ENCODE measurements at places on chromosomes 1 and 21. TPM values are rescaled to one million over a fixed set of nuclear protein-coding genes. Genes with fewer than 3 reads are reported as not detected.

GRCh38 chr21:36079010-36079649 lies 9.3 kb downstream of the CBR1 start:
- no peak for DNase-seq

DNA sequence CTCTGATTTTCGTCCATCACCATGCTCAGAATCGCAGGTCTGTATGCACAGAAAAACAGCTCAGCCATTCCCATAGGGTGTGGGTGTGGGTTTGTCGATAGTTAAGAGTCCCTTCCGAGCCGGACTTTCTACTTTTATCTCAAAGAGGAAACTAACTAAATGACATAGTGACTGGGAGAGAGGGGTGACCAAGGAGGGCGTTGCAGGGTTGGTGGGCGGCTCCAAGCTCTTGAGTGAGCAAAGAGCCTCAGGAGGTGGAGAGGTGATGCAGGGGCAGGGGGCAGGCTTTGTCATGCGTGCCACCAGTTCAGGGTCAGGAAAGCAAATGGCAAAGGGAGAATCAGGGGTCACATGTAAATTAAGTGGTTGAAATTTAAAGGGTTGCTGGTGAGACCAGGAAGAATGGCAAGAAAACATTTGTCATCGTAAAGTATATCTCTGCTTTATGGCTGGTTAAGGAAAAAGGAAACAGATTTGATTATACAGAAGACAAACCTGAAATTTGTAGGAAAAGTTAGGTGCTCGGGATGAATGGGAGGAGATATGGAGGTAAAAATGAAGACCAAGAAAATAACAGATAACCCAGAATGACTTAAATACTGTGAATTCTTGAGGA lies 249.0 kb downstream of the SETD4 start:
- no peak for DNase-seq

- DNase-seq, result no peak
Observed at GRCh38 chr1:9900142-9901043, 9.7 kb downstream of the CTNNBIP1 start.

DNA sequence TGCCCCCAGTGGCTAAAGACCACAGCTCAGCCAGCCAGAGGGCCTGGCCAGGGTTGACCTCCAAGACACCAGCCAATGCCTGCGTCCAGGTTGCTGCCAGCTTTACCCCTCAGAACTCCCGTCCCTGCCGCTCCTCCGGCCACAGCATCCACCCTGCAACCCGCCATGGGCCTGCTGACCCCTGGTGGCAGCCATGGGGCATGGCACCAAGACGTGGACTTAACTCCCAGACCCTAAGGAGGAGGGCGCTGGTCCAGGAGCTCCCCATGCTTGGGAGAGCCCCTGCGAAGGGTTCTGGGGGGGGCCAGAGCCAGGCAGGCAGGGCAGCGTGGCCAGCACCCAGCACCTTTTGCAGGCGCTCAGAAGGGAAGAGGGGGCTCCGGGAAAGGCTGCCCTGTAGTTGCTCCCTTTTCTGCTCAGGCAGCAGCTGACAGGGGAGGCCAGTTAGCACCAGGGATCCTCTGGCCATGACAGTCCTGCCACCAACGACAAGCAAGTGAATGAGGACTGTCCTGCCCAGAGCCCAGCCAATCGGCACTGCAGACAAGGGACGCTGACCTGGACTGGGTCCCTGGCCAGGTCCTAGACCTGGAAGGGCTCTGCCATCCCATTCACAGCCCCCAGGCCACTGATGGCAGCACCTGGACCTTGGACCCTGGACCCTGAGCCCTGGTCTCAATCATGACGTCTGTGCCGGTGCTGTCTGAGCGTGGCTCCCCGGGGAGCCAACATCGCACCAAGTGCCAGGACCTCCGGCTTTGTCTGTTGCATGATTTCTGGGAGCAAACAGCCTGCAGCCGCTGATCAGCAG lies 246.2 kb downstream of the NPHP4 start:
- peak; percentile 54 for DNase-seq

- no peak for DNase-seq
Observed at GRCh38 chr1:3028531-3029282, 7.4 kb downstream of the ACTRT2 start.

DNA sequence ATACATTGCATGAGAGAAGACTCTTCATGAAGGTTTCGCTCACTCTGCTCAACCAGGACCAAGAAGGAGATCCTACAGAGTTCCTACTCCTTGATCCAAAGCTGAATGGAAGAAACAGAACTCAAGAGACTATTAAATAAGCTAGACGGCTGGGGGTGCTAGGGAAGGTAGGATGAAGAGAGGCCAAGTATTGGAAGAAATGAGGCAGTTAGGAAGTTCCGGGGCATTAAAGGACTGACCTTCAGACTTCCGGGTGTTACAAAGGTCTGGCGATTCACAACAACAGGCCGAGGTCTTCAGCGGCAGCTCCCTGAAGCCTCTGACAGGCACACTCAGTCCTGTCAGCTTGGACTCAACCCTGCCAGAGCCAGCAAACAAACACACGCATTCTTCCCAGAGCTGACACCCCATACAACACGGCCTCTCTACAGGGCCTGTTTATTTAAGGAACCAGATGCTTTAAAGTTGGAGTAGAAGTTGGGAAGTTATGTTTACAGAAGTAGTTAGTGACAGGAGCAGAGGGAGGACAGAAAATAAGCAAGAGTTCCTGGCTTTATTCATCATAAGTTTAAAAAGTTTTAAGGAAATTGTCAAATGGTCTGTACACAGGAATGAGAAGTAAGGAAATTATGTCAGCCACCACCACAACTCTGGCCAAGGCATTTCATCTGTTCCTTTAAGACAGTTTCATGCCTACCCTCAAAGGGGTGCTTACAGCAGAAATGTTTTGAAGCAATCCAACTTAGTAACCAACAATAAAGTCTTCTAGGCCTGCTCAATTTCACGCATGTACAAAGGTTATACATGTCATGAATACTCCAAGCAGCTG lies 4.7 kb downstream of the SORT1 start:
- peak; percentile 47 for DNase-seq

DNA sequence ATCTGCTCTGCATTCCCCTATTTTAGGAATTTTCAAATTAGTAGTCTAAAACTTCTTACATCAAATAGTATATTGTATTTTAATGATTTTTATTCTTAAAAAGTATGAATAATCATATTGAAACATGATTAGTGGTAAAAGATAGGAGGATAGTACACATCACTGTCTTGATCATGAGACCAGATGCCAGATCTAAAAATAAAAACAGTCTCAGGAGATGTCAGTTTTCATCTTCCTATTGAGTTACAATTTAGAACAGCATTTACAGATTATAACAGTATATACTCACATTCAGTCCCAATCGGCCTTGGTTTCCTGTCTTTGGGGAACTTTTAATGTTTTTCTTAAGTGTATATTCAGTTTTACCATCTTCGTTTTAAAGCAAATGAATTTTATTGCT lies 95.9 kb downstream of the USP25 start:
- DNase-seq, result no peak

GRCh38 chr21:39141502-39141901 lies 41.7 kb downstream of the PSMG1 start:
- no peak for DNase-seq

DNA sequence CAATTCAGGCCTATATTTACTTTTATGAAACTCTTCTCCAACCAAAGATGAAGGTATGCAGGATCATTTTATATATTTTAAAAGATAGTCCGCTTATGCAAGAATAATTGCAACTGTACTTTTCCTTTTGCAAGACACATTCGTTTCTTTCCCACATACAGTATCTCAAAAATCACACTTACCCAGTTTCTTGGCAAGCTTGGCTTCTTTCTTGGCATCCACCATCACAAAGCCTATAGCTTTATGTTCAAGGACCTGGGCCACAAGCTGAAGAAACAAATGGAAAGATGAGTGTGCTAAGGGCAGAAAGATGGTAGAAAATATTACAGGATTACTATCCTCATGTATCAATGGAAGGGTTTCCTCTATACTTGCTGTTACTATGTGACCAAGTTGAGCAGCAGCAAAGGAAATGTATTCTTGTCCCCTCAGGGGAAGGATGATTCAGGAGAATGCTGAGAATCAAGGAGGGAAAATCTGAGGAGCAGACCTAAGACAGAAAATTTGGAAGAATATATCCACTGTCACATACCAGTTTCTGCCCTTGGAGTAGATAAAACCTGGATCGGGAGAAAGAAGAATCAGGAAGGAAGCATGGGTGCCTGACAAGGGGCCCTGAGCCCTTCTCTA lies 23.8 kb downstream of the CASQ2 start:
- DNase-seq, result no peak

GRCh38 chr21:45844181-45844580 lies 137.4 kb upstream of the COL6A1 start:
- no peak for DNase-seq

GRCh38 chr1:32500387-32501209 lies 35.7 kb downstream of the ZBTB8B start:
- peak; percentile 41 for DNase-seq

GRCh38 chr1:30337324-30337620 lies 386.1 kb downstream of the MATN1 start:
- no peak for DNase-seq

DNA sequence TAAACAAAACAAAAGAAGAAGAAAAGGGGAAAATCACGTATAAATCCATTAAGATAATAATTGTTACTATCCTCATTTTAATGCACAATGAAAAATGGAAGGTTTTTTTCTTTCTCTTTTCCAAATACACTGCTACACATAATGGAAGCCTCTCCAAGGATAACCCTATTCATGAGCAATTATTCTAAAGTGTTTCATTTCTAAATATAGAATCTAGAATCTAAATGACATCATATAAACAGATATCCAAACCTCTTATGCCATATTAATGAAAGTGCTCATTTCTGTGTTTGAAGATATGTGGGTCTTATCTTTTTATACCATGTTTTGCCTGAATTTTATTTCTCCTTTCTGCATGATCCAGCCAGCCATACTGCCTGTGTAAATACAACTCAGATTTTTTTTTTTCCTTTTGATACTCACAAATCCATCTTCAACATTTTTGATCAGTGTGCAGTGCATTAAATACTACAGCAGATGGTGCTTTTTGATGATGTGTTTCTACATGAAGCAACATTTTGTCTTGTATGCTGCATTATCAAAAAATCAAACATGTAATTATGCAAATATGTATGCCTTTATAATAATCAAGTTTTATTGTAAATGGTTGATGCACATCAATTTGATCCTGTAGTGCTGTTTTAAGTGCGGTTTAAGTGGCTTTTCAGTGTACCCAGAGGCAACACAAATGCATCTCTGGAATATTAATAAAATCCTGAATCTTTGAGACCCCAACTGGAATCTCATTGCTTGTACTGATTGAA lies 625.6 kb upstream of the PTBP2 start:
- DNase-seq, result no peak

Gene TIAM1
- 4.3 TPM for total RNA-seq

Gene OR2L8
- total RNA-seq, result 0.09 TPM

Gene MPZL1
- 20.8 TPM for total RNA-seq

Gene GSTM4
- total RNA-seq, result 12.2 TPM

Gene FAM229A
- total RNA-seq, result 3.3 TPM

Gene CAPZB
- total RNA-seq, result 43.2 TPM

Gene RIMS3
- 1.0 TPM for total RNA-seq

Gene SLC26A9
- total RNA-seq, result not detected

Gene LCK
- 3.8 TPM for total RNA-seq
